ENCODE measurements at places on chromosomes 1 and 21.

DNA sequence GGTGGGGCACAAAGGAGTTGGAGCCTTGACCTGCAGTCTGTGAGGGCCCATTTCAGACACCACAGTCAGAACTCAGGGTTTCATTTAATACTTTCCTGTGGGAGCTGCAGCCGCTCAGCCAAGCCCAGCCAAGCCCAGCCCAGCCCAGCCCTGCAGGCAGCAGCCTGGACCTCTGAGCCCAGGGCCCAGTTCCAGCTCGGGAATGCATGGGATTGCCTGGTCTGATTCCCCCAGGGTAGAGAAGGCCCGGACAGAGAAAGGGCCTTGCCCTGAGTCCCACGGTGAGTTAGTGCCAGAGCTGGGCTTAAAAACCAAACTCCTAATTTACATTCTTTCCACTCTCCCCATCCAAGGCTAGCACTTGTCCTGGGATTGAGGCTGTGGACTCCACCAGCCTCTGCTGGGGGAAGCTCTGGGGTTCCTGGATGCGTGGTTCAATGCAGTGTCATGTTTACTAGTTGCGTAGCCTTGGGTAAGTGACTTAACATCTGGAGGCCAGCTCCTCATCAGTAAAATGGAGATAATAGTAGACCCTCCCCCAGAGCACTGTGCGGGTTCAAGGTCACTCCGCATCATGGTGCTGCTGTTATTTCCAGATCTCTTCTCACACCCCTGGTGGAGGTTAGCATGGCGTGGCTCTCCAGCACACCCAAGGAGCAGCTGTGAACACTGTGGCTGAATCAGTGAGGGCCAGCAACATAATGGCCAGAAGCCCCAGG is 29.2 kb upstream of the PKP1 start:
- DNase-seq = no peak

- DNase-seq = no peak
Measured at GRCh38 chr1:79663916-79664315, 657.4 kb upstream of the ADGRL4 start.

GRCh38 chr21:15264084-15264665 is 199.4 kb upstream of the NRIP1 start:
- DNase-seq = no peak

GRCh38 chr1:97904534-97904933 is 16.3 kb downstream of the DPYD start:
- DNase-seq = no peak

- DNase-seq = no peak
Measured at GRCh38 chr1:48761411-48761810, 15.3 kb downstream of the BEND5 start.
